ENCODE measurements at places on chromosomes 7 and 10.

GRCh38 chr7:55124989-55125875, 106.4 kb downstream of the EGFR start:
- DNase-seq = no peak

GRCh38 chr7:38481401-38481800, 149.8 kb downstream of the AMPH start:
- DNase-seq = peak; percentile 9

GRCh38 chr7:94575646-94576045, 66.0 kb downstream of the CASD1 start:
- no peak for DNase-seq

GRCh38 chr10:78475437-78475836, 441.8 kb downstream of the RPS24 start:
- no peak for DNase-seq

- no peak for DNase-seq
These were observed 443.1 kb upstream of the C7orf33 start for GRCh38 chr7:148147438-148147837.

DNA sequence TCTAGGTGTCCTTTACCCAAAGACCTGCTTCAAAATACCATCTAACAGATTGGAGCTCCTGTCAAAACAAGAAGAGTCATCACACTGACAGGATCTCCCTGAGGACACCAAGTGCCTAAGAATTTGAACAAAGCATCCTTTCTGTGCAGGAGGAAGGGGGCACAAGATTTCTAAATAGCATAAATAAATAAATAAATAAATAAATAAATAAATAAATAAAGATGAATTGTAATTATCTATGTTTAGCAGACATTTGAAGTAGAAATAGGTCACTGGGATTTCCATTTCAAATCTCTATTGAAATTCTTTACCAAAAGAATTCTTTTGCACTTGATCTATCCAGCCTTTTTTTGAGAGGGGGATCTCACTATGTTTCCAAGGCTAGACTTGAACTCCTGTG, 65.3 kb downstream of the NPSR1 start:
- DNase-seq = no peak

DNA sequence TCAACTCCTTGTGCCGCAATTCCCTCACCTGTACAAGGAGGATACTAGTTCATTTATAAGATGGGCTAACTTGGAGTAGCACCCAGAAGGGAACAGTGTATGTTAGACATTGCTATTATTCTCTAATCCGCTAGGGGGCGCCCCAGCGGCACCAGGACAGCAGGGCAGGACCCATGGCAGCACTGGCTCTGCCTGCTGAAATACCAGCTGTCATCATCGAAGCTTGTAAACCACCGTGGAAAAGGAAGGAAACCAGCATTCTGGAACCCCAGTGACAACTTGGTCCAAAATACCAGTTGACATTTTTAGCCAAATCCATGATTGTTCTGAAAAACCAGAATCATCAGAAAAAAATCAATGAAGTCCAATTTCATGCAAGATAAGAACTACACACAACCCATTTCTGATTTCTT, 134.4 kb downstream of the ITGA8 start:
- peak; percentile 8 for DNase-seq

- DNase-seq = no peak
These were observed 25.6 kb upstream of the PIK3CG start for GRCh38 chr7:106839511-106839910.

DNA sequence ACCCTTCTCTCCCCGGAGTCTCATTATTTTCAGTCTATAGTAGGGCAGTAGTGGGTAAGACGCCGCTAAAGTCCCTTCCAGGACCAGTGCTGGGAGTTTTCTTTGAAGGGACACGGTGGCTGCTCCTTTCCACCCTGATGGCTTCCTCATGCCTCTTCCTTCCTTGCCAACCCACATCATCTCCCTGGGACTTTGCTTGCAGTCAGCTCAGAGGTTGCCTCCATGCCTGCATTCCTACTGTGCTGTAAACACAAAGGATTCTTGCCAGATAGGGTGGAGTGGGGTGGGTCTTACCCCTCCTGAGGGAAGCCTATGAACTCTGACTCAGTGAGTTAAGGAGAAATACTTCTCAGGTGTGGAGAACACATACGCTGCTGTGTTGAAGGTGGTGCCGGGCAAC, 59.9 kb upstream of the IGFBP3 start:
- no peak for DNase-seq

- DNase-seq = no peak
These were observed 10.2 kb downstream of the HIBADH start for GRCh38 chr7:27652518-27652917.

DNA sequence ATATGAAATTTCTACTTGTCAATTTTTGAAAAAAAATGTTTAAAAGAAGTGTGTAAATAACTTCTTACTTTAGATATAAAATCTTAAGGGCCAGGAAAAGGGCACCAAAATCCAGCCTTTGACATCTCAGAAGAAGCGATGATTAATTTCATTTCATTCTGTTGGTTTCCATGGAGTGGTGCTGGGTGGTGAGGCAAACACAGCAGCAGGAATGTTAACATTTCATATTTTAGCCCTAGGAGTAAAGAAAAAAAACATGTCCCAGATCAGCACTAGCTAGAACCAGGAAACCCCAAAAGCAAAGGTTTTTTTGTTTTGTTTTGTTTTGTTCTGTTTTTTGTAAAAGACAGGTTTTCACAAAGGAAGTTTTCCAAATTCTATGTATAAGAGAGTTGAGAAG, 298.8 kb upstream of the C7orf33 start:
- no peak for DNase-seq

DNA sequence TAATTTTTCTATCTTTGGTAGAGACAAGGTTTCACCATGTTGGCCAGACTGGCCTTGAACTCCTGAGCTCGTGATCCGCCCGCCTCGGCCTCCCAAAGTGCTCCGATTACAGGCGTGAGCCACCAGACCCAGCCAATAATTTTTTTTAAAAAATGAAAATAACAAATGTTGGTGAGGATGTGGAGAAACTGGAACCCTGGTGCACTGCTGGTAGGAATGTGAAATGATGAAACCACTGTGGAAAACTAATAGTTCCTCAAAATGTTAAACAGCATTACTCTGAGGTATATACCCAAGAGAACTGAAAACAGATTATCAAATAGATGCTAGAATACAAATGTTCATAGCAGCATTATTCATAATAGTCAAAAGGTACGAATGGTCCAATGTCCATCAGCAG, 23.0 kb upstream of the YWHAG start:
- DNase-seq = no peak

- DNase-seq = no peak
These were observed 1293.5 kb downstream of the XPNPEP1 start for GRCh38 chr10:108629834-108630233.

DNA sequence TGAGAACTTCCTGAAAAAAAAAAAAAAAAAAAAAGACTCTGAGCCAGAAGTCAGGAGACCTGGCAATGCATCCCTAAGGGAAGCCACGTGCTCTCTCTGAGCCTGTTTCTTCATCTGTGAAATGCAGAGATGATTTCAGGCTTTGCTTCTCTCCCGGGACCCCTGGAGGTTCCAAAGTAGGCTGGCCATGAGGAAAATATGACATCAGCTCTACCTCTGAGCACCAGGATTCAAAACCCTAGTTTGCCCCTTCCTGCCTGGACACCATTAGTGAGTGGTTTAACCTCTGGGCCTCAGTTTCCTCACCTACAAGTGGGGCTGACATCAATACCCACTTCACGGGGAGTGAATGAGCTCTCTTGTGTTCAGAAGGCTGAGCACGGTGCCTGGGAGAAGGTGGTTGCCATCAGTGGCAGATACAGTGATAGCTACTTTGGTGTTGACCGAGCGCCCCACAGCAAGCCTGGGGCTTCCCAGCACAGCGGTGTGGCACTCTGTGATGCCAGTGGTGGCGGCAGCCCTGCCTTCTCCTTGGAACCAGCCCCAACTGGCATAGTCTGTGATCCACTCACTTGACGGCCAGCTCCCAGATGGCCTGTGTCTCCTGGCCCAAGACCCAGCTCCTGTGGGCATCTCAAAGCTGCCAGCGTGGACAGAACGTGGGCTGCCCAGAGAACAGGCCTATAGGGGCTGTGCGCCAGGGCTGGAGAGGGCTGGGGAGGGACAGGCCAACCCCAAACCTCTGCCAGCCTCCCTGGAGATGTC, 153.1 kb upstream of the UNC5B start:
- DNase-seq = peak; percentile 41

- no peak for DNase-seq
These were observed 142.7 kb downstream of the ADARB2 start for GRCh38 chr10:1594372-1595241.

- DNase-seq = peak; percentile 62
These were observed 174.8 kb downstream of the PTEN start for GRCh38 chr10:88038268-88038667.

DNA sequence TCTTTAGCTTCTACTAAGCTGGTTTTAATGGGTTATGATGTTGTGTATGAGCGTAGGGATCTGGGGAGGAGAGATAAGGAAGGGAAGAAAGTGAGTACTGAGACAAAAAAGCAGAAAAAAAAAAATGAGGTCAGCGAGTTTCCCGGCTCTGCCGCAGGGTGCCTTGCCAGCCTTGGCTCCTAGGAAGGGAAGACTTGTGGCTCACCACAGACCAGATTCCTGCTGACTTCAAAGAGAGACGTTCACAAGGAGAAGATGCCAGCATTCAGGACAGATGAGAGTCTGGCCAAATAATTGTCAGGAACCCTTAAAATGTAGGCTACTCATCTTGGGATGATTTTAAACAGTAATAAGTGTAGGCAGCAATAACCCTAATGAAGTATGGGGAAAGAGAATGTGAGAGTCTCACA, 11.4 kb upstream of the FAS start:
- DNase-seq = no peak

DNA sequence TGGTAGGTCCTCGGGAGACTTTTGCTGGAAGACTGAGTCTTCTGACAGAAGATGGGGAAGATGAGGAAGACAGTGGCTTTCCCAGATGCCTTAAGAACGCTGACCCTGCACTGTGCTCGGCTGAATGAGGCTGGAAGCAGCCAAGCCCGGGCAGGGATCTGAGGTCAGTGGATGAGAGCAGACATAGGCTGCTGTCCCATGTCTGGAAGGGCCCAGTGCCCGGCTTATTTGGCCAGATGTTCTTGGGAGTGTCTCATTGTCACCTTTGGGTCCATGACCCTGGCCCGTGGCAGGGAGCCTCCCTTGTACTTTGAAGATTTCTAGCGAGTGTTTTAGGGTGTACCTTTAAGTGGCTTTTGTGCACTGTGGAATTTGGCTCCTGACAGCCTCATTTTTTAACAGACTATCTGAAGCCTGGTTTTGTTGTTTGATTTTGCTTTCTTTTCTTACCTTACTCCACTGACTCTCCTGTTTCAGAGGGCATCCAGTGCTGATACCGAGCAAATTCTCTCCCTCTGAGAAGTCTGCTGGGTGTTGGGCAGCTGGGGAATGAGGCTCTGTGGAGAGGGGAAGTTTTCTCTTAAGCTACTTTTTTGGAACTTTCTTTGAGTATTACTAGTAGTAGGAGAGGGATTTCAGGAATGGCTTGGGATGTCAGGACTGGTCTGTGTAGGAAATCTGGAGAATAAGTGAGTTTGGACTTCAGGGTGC, 61.4 kb downstream of the CREB5 start:
- DNase-seq = no peak

- no peak for DNase-seq
These were observed 114.1 kb upstream of the SLC26A5 start for GRCh38 chr7:103560136-103560535.

- DNase-seq = no peak
These were observed 84.6 kb upstream of the PDGFA start for GRCh38 chr7:604001-604883.

DNA sequence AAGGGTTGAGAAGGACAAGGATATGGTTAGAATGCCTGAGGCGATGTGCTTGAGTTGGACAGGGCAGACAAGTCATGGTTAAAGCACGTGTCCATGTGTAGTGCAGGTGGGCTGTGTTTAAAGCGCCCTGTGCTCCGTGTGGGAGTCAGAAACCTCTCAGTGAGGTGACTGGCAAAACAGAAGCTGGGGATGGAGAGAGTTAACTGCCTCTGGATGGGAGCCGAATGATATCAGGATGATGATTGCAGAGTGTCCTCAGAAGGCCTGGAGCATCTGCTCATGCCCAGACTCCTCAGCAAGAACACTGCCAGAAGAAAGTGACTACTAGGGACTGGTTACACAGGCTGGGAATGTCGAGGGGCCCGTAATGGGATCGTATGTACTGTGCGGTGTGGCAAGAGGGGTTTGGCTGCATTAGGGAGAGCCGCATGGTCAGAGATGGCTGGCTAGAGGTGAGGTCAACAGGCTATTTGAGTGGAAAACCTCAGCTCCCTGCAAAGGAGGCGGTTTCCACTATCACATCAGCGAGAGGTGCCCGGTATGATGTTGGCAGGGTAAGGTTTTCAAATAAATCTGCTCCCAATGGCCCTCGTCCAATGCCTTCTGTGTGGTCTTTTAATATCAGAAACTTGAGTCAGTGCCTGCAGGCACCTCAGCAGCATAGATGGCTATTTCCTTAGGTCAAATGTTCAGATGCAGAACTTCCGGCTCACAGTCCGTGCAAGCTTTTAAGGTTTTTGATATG, 26.1 kb upstream of the MRC1 start:
- peak; percentile 94 for DNase-seq

DNA sequence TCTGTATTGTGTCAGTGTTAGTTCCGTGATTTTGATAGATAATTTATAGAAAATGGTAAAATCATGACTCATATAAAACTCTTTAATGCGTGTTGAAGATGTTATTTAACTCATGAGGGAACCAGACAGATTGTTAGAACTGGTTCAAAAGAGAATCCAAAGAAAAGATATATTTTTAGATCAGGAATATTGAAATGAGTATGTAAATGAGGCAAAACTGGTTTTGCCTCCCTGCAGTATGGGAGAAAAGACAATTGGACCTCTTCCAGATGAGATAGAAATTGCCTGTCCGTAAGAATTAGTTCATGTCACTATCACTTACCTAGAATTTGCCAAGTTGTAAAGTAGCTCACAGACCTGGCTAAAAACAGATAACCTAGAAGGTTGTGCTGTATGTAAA, 17.6 kb downstream of the CDC123 start:
- DNase-seq = no peak

GRCh38 chr10:37952926-37953325, 23.5 kb downstream of the ZNF25 start:
- DNase-seq = no peak

DNA sequence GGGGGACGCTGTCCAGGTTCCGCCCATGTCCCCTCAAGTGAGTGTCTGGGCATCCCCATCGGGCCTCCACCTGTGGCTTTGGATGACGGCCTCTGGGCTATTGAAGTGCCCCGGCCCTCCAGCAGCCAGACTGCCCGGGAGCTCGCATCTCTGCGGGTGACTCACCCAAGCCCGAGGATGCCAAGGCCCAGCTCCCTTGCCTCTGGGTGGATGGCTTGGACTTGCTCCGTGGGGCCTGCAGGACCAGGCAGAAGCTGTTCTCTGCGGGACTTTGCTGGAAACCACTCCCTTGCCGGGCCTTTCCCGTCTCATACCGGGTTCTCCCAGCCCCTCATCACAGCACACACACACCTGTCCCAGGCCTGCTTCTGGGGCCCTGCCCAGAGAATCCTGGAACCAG, 22.4 kb downstream of the DPYSL4 start:
- no peak for DNase-seq

GRCh38 chr10:49277973-49278372, 21.0 kb upstream of the C10orf71 start:
- DNase-seq = no peak

GRCh38 chr7:104933521-104933988, 80.5 kb upstream of the KMT2E start:
- no peak for DNase-seq

GRCh38 chr7:17608114-17608833, 309.8 kb downstream of the AHR start:
- no peak for DNase-seq

- no peak for DNase-seq
These were observed 58.1 kb downstream of the PRTFDC1 start for GRCh38 chr10:24894309-24894708.
